ENCODE measurements at places on chromosomes 1 and 21. TPM values are rescaled to one million over a fixed set of nuclear protein-coding genes. Genes with fewer than 3 reads are reported as not detected.

Gene GLIS1
- total RNA-seq, result not detected

GRCh38 chr1:67723620-67724019, 38.6 kb downstream of the GADD45A start:
- no peak for DNase-seq

- DNase-seq, result no peak
Observed at GRCh38 chr1:184056921-184057555, 5.5 kb downstream of the TSEN15 start.

Gene OR2M3
- total RNA-seq, result not detected

DNA sequence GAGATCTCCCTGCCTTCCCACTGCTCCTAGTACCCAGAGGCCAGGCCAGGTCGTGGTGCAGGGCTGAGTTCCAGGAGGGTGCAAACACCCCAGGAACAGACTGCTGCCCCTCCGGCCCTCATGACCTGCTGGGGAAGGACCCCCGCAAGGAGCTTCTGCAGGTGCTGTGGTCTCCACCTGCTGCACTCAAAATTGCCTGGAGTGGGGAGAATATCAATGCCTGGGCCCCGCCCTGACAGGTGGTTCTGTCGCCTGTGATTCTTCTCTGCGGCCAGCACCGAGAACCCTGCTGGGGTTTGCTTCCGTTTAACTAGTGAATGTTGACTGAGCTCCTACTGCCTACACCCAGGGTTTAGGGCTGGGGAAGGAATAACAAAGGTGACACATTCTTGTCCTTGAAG, 2.1 kb upstream of the TFF3 start:
- DNase-seq, result no peak

GRCh38 chr1:3638676-3639075, 11.2 kb downstream of the WRAP73 start:
- DNase-seq, result no peak
